Neural progenitor cell (in vitro differentiated cells): ENCODE measurements at places on chromosomes 6 and 20. TPM values are rescaled to one million over a fixed set of nuclear protein-coding genes. Genes with fewer than 3 reads are reported as not detected.

COL9A3 gene
- total RNA-seq = 10.5 and 34.8 TPM in 2 replicates

SLC12A5 gene
- 0.37 and 0.77 TPM in 2 replicates for total RNA-seq

DNA sequence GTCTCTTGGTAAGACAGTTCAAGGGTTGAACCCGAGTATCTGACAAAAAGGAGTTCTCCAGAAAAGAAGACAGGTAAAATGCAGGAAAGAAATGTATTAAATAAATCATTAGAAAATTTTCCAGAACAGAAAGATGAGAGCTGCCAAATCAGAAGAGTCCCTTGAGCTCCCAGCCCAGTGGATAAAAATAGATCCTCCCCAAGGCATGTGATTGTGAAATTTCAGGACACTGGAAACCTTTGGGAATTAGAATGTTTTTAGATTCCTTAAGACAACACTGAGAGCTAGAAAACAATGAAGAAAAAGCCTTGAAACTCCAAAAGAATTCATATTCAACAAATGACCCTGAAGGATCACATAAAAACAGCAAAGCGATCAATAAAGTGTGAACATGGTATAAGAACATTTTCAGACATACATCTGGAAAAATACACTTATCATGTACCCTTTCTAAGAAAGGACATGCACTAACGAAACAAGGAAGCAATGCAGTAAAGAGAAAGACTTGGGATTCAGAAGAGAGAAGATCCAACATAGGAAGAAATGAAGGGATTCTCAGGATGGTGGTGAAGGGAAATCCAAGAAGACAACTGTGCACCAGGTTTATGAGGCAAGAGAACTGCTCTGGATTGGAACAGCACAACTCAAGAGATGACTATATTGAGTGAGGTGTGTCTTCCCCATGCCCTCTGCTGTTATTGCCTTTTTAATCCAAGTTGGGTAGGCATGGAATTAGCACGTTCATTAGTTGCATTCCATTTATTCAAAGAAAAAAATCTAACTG lies 390.4 kb downstream of the SYNE1 start:
- no peak overlapping the region for H3K27ac ChIP-seq
- DNase-seq = no peak
- no peaks in the 10 kb centered on the region for H3K27me3 ChIP-seq
- no peak overlapping the region for H3K4me3 ChIP-seq

- no peaks in the 10 kb centered on the region for H3K27me3 ChIP-seq
- no peak overlapping the region for H3K27ac ChIP-seq
- DNase-seq = no peak
- no peak overlapping the region for H3K4me3 ChIP-seq
Measured at GRCh38 chr6:108463784-108464183, 96.9 kb upstream of the FOXO3 start.

DNA sequence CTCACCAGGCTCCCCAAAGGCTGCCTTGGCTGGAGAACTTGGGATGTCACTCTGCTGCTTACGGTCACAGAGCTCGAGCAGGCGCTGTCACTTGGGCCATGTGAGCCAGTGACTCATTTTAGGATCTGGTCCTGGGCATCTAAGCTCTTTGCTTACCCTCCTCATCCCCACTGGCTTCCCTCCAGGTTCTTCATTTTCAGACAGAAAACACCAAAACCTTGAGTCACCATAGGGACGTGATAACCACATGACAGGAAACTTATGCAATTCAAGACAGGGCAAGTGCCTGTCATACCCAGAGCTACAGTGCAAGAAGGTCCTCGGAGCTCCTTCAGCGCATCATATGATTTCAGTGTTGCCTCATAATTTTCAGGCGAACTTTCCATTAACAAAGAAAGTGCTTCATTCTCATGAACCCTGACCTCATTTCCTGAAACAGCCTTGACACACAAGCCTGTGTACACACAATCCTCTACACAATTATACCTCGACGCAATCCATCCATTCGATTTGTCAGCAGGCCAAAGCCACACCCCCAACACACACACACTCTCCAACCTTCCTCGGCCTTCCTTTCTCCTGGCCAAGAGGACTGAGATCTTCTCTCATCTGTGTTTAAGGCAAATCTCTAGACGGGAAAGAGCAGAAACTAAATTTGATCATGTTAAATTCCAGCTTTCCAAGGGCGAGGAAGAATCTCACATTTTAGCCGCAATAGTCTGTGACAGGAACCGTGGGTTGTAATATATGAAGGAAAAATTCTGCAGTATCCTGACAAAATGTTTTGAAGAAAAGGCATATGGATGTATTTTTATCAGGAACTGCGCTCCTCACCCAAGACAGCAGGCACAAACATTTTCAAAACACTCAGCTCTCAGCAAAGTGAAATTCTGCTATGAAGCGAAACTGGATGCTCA lies 25.3 kb downstream of the TBC1D7 start:
- no peaks in the 10 kb centered on the region for H3K27me3 ChIP-seq
- H3K4me1 ChIP-seq = no peaks in the 10 kb centered on the region
- DNase-seq = no peak

DNA sequence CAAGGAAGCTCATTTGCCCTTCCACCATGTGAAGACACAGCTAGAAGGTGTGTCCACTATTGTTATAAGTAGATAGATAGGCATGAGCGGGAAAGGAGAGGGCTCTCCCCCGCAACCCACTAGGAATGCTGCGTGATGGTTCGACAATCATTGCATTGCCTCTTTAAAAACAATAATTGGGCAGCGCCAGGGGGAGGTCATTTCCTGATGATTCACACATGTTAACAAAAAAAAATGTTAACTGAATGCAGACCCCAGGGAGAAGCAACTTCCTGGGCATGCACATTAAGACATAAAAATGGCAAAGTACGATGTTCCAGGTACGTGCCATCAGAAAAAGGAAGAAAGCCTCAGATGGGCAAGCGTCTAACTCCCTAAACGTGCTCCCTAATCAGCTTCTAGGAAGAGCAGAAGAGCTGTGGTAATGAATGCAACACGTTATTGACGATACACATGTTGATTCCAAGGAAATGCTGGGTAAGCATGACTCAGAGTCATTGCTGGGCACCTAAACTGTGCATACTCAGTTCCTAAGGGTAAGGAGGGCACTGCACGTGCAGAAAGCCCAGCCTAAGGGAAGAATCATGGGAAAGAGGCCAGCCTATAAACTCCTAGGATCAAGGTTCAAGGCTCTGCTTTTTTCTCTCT lies 113.7 kb downstream of the FAM217A start:
- DNase-seq = no peak
- no peaks in the 10 kb centered on the region for H3K27me3 ChIP-seq
- no peak overlapping the region for H3K27ac ChIP-seq
- H3K4me3 ChIP-seq = no peak overlapping the region
- H3K36me3 ChIP-seq = no peaks in the 10 kb centered on the region
- no peaks in the 10 kb centered on the region for H3K4me1 ChIP-seq

DNA sequence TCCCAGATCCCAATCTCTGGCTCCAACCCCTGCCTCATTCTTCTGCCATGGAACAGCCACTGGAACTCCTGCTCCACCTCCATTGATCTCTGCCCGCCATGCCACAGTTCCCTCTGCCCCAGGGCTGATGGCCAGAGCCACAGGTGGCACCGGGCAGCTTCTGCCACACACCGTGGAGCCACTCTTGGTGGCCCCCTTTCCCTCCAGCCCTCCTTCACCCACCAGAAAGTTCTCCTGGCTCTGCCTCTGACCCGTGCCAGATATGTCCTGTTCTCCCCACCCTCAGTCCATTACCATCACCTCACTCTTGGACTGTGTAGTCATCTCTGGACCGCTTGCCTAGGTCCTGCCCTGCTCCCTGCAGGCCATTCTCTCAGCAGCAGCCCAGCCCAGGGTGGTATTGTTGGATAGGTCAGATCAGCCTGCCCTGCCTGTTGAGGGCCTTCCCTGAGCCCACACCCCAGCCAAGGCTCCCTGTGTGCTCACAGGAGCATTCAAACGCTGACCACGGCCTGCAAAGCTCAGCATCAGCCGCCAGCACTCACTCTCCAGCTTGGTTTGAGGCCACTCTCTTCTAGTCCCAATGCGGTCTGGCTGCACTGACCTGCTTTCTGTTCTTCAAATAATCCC lies 16.8 kb upstream of the SYNDIG1 start:
- no peak for DNase-seq
- no peaks in the 10 kb centered on the region for H3K27me3 ChIP-seq
- peaks cover 18% of the 10 kb centered on the region for H3K4me1 ChIP-seq

DNA sequence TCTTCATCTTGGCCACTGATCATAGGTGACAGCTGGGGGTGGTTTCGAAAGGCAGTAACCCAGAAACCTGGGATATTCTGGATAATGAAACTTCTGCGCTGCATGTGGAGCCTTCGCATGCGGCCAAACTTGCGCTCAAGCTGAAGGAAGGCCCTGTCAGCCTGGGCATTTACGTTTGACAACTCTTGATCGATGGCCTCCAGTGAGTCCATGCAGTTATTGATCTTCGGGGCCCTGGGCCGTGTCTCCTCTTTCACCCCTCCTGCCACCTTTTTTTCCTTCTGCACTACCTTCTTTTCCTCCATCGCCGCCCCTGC lies 729 bp downstream of the TSPYL4 start:
- no peaks in the 10 kb centered on the region for H3K27me3 ChIP-seq
- no peaks in the 10 kb centered on the region for H3K36me3 ChIP-seq
- peaks cover 40% of the 10 kb centered on the region for H3K4me1 ChIP-seq
- peak overlapping the region; percentile 61 for H3K4me3 ChIP-seq
- no peak overlapping the region for H3K27ac ChIP-seq
- DNase-seq = no peak

GRCh38 chr20:57900226-57900905 lies 190.6 kb upstream of the PMEPA1 start:
- no peak overlapping the region for H3K4me3 ChIP-seq
- no peak overlapping the region for H3K27ac ChIP-seq
- H3K36me3 ChIP-seq = no peaks in the 10 kb centered on the region
- H3K4me1 ChIP-seq = peaks cover 4% of the 10 kb centered on the region
- H3K27me3 ChIP-seq = no peaks in the 10 kb centered on the region

DNA sequence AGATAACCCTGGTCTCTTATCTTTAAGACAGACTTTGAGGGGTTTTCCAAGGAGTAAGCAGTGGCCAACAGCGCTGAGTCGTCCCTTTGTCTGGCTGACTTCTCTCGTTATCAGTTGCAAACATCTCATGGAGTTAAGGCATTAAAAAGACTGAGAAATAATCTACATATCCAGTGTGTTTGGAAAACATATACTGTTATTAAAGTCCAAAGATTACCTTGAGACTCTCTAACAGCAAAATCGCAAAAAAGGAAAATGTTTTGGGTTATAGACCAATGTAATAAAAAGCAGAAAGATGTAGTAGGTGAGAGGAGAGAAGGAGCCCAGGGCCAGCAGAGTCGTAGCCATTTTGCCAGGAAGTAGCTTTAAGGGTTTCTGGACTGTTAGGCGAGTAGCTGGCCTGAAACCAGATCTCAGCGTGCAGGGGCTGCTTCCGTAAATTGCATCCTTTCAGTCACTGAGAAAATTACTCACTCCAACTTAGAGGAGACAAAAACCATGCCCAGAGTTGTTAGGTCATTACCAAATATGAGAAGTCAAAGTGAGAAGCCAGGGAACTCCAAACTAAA lies 24.6 kb downstream of the MYLK4 start:
- H3K4me3 ChIP-seq = no peak overlapping the region
- no peaks in the 10 kb centered on the region for H3K36me3 ChIP-seq
- no peaks in the 10 kb centered on the region for H3K27me3 ChIP-seq
- no peaks in the 10 kb centered on the region for H3K4me1 ChIP-seq
- DNase-seq = no peak
